ELF-1 (cell line): ENCODE measurements at places on chromosomes 11 and 22.

DNA sequence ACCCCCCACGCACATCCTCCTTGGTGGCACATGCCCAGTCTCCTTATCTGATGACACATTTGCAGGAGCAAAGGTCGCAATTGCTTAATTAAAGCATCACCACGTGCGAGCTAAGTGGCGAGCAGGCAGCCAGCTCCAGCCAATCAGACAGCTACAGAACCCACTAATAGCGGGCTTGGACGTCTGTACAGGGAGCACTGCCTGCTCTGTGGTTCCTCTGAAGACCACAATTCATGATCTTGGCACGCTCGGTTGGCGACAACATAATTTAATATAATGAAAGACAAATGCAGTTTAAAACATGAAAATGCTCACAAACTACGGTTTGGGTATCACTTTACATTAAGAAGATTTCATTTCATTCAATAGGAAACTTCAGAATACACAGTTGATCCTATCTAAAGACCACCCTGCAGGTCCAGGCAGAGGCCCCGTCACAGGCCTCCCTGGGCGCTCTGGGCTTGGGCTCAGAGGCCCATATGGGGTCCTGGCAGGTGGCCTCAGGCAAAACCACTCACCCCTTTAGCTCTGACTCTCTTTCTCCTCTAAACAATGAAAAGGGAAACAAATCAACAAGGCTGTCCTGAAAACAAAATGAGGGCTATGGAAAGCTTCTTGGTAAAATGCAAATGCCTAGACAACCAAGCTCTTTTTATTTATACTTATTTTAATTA lies 10.4 kb downstream of the PACSIN2 start:
- DNase-seq = no peak

- no peak for DNase-seq
These were observed 3.6 kb downstream of the MED15 start for GRCh38 chr22:20510811-20511577.

GRCh38 chr11:8261921-8262551 lies 1.6 kb downstream of the LMO1 start:
- peak; percentile 80 for DNase-seq

GRCh38 chr11:108914981-108915380 lies 250.1 kb downstream of the DDX10 start:
- DNase-seq = no peak

DNA sequence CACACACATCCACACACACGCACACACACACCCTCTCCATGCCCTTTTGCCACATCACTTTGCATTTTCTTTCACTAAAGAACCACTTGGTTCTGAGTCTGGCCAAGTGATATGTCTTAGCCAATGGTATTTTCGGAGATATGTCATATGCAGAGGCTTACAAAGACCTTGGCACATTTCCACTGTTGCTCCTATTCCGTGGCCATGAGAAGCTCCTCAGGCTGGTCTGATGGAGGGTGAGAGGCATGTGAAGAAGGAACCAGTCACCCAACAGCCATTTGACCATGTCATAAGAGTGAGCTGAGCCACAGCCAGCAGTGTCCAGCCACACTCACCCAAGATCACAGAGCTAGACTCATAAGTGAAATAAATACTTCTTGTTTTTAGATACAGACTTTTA lies 212.6 kb upstream of the NAV2 start:
- no peak for DNase-seq

GRCh38 chr11:36945384-36945783 lies 347.3 kb upstream of the RAG2 start:
- DNase-seq = no peak

DNA sequence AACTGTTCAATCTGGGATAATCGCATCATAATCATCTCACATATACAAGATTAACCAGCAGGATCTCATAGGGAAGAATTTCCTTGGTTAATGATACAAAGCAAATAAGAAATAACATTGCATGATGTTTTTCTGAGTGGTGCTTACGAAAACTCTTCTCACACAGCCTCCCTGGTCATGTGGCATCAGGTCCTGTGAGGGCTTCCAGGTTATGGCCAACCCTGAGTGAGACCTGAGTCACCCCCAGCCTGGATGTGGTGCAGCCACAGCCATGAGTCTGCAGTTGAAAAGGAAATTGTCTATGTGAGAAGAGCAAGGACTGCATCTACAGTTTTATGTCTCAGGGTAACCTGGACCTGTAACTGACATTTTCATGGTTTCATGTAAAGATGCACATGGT lies 90.5 kb upstream of the XKR3 start:
- DNase-seq = no peak

GRCh38 chr11:16935518-16936302 lies 78.5 kb downstream of the PLEKHA7 start:
- no peak for DNase-seq

GRCh38 chr11:113282898-113283437 lies 31.4 kb upstream of the TTC12 start:
- no peak for DNase-seq

DNA sequence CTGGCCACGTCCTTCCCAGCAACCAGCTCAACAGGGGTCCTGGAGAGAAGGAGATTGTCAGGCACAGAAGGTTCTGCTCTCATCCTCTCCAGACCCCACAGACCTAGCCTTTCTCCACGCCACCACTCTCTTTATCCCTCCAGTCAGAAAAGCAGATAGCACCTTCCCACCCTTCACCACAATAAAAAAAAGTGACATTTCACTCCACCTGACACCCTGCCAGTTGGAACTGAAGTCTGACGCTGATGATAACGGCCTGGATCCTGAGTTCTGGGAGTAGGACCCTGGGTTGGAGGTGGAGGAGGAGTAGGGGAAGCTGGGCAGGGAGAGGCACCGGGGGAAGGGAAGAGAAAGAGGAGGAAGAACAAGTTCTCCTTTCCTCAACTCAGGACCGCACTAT lies 127.5 kb upstream of the ANO1 start:
- DNase-seq = no peak

GRCh38 chr11:74434528-74434927 lies 32.8 kb downstream of the KCNE3 start:
- no peak for DNase-seq

- DNase-seq = no peak
These were observed 47.6 kb downstream of the SCGB1A1 start for GRCh38 chr11:62466444-62466843.

DNA sequence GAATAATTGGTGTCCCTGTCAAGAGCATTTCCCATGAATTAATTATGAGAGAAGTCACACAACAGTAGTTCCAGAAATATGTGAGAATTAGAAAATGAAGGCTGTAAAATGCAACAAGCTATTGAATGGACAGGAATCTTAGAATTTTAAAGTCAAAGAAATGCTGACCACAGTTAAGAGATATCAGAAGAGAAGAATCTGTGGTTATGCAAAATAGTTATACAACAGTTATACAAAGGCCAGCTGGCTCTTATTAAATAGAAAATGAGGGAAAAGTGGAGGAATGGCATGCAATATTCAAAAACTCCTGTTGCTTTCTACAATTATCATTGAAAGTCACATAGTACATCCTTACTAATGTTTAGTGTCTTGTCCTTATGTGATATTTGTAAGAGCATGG lies 27.4 kb downstream of the CASP12 start:
- DNase-seq = no peak

DNA sequence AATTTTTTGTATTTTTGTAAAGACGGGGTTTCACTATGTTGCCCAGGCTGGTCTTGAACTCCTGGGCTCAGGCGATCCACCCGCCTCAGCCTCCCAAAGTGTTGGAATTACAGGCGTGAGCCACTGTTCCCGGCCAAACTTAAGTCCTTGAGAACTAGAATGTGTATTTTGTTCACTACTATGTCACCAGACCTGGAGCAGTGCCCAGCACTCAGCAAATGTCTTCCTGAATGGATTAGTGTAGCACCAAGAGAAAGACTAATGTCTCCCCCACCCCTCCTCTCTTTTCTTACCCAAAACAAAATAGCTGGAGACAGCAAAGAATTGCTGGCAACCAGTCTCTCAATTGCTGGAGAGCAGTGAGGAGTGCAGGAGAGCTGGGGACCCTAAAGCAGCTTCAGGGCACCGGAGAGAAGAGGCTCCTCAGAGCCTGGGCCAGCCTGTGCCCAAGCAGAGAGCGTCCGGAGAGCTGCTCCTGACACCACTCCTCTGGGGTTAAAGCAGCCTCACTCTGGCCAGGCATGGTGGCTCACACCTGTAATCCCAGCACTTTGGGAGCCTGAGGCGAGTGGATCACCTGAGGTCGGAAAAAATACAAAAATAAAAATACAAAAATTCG lies 14.9 kb downstream of the SLC25A18 start:
- DNase-seq = no peak

- peak; percentile 75 for DNase-seq
These were observed 134.1 kb downstream of the GRIK4 start for GRCh38 chr11:120645639-120646038.

DNA sequence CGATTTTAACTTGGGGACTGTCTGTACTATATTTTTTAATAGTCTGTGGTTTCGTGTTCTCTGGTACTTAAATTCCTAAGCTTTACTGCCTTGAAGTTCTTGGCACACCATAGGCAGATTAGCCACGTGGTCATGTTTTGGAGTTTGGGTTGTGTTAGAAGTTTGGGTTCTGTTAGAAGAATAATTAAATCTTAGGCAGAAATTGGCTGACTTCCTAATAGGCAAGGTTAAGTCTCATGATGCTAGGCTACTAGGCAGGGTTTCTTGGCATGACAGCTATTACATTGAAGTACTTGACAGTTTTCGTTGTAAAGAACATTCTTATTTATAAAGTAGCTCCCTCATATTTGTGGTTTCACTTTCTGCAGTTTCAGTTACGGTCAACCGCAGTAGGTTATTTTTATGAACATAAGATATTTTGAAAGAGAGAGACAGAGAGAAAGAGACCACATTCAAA lies 30.0 kb upstream of the MMP7 start:
- DNase-seq = no peak

GRCh38 chr11:84061726-84062125 lies 775.6 kb upstream of the CCDC90B start:
- DNase-seq = no peak

- DNase-seq = no peak
These were observed 134.8 kb downstream of the DSCAML1 start for GRCh38 chr11:117662255-117662654.

DNA sequence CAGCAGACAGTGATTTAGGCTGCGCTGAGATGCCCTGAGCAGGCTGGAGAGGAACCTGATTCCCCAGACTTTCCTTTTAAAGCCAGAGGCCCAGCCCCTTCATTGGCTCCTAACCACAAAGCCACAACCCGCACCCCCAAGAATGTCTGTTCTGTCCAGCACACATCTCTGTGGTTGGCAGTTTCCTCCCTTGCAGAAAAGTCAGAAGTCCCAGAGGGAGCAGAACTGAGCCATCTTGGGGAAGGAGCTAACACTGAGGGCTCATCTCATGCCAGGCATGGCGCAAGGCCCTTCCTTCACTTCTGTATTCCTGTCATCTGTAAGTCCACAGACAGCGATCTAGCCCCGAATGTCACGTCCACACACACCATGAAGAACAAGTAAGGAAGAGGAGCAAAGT lies 97.1 kb upstream of the SYT13 start:
- DNase-seq = no peak

- no peak for DNase-seq
These were observed 1768.6 kb downstream of the LRRC4C start for GRCh38 chr11:39690856-39691255.

DNA sequence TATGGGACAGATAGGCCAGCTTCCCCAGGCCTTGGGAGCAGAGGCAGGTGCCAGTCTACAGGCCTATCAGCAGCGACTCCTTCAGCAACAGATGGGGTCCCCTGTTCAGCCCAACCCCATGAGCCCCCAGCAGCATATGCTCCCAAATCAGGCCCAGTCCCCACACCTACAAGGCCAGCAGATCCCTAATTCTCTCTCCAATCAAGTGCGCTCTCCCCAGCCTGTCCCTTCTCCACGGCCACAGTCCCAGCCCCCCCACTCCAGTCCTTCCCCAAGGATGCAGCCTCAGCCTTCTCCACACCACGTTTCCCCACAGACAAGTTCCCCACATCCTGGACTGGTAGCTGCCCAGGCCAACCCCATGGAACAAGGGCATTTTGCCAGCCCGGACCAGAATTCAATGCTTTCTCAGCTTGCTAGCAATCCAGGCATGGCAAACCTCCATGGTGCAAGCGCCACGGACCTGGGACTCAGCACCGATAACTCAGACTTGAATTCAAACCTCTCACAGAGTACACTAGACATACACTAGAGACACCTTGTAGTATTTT lies 26.6 kb upstream of the L3MBTL2 start:
- no peak for DNase-seq

GRCh38 chr11:104691129-104691528 lies 207.1 kb downstream of the CASP12 start:
- DNase-seq = no peak

DNA sequence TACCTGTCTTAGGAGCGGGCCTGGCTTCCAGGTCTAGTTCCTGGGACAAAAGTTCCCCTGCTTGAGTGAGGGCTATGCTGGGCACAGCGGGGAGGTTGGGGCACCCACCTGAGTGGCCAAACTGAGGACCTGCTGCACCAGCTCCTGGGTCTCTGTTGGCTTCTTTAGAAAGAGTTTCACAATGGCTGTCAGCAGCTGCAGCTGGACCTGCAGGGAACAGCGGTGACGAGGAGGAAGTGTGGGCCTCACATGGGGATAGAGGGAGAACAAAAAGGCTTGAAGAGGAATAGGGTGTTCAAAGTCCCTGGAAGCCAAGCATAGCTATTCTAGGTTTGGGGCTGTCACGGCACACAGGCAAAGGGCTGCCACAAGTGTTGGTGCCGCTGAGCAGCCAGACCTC lies 26.7 kb upstream of the RASL10A start:
- no peak for DNase-seq
